ENCODE measurements at places on chromosomes 11 and 22.

DNA sequence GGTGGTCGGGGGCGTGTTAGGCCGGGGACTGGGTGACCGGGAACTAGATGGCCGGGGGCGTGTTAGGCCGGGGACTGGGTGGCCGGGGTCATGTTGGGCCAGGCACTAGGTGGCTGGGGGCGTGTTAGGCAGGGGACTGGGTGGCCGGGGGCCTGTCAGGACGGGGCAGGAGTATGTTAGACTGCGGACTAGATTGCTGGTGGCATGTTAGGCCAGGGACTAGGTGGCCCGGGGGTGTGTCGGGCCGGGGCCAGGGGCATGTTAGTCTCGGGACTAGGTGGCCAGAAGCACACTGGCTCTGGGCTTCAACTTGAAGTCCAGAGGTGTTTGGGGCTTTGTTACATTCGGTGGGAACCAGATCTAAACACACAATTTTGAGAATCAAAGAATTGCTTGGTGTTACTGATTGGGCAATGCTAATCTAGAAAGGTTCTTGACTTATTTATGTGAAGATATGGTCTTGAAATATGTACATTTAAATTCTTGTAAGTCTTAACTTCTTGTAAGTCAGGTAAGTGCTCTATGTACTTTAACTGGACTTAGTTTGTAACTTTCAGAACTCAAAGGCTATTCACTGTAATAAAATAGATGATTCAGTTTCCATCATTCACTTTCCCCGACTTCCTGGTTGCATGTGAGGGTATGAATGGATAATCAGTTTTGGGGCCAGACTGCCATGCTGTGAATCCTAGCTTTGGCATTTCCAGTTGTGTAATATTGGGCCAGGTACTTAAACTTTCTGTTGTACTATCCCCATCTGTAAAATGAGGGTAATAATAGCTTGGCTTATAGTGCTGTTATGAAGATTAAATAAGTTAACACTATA lies 1.1 kb downstream of the EXT2 start:
- DNase-seq: no peak

- no peak for DNase-seq
Measured at GRCh38 chr11:110035357-110035756, 57.8 kb upstream of the ZC3H12C start.

DNA sequence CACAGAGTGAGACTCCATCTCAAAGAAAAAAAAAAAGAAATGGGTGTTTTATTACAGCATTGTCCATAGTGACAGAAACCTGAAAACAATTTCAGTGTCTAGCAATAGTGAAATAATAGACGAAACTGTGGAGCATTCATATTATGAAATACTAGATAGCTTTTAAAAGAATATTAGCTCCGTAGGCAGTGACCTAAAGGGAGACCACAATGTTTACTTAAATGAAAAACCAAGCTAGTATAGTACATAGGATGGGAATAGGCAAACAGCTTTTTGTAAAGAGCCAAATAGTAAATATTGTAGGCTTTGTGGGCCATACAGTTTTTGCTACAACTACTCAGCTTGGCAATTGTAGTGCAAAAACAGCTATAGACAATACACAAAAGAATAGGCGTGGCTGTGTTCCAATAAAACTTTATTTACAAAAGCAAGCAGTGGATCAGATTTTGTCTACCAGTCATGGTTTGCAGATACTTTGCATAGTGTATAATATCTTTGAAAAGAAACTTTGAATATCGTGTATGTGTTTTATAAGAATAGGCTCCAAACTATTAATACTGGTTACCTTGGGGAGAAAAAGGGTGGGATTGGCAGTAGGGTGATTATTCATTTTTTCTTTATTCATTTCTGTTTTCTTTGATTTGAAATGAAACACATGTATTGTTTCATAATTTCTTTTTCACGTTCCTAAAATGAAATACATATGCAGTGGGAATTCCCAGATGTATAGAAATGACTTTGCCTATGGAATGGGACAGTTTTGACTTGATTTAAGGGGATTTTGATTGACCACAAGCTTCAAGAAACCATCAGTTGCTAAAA lies 50.7 kb downstream of the PRR5L start:
- no peak for DNase-seq

DNA sequence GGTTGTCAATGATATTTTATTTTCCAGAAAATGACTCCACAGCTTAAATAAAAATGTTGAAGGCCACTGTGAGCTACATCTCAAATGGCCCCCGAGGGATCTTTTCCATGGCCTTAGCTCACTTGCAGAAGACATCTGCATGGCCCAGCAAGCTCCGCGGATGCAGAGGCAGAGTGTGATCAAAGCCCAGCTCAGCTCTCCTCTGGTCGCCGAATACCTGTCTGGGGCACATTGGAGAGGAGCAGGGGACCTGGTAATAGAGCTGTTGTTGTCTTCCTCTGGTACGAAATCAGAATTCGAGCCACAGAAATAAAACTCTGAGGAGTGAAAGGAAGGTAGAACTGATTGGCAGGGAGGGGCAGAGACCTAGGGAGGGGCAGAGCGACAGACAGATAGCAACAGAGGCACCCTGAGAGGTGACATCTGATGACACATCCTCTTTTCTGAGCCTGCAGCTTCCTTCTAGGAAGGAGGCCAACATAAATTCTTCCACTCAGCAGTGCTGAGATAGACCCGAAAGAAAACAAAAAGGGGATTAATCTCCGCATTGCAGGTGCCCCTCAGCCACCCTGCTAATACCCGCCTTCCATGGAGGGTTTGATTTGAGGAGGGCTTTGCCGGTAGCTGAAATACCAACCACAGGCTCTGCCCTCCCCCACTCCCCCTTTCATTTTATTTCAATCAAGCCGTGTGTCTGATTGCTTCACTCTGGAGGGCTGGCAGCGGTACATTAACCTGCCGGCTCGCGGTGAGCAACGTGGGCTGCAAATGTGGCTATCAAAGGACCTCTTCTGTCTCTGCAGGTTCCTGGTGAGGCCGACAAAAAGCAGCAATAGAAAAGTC lies 759.4 kb downstream of the OPCML start:
- DNase-seq: no peak

DNA sequence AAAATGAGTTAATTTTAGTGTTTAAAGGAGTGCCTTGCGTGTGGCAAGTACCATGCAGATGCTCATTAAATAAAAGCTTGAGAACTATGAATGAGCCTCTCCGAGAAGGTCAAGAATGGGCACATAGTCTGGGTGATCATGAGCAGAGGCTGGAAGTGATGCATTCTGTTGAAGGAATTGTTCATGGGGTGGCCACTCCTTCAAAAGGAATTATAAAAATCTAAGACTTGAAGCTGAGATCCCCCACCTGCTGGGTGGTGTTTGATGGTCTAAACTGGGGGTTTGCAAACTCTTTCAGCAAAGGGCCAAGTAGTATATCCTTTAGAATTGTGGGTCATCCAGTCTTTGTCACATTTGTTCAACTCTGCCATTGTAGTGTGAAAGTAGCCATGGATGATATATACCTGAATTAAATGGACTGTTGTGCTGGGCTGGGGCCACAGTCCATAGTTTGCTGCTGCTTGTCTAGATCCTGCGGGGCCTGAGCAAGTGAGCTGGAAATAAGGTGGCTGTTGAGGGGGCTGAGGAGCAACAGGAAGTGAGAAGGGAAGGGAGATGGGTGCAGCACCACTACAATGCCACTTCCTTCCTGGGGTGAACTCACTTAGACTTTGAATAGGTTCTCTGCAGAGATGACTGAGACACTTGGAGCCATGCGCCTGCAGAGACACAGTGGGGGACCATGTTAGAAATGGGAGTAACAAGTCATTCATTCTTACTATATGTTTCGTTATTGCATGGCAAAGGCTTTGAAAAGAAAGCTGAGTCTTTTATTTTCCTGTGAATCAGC lies 179.0 kb downstream of the SNX19 start:
- no peak for DNase-seq

DNA sequence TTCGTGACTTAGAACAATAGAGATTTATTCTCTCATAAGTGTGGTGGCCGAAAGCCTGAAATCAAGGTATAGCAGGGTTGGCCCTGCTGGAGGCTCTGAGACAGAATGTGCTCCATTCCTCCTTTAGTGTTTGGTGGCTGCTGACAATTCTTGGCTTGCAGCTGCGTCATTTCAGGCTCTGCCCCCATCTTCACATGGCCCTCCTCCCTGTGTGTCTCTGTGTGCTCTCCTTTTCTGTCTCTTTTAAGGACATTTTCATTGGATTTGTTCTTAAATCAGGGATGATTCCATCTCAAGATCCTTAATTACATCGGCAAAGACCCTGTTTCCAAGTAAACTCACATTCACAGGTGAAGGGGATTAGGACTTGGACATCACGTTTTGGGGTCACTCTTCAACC lies 10.2 kb upstream of the APOL6 start:
- no peak for DNase-seq

GRCh38 chr11:121567995-121568394 lies 115.2 kb upstream of the SORL1-AS1 start:
- DNase-seq: no peak

DNA sequence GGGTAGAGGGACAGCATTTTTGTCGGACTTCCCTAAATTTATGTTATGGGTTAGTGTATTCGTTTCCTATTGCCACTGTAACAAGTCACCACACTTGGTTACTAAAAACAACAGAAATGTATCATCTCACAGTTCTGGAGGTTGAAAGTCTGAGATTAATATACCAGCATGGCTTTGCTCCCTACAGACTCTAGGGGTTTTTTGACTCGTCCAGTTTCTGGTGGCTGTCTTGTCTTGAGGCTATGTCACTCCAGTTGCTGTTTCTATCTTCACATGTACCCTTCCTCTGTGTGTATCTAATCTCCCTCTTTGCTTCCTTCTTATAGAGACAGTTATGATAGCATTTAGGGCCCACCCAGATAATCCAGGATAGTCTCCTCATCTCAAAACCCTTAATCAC lies 9.1 kb upstream of the CCDC179 start:
- DNase-seq: no peak

DNA sequence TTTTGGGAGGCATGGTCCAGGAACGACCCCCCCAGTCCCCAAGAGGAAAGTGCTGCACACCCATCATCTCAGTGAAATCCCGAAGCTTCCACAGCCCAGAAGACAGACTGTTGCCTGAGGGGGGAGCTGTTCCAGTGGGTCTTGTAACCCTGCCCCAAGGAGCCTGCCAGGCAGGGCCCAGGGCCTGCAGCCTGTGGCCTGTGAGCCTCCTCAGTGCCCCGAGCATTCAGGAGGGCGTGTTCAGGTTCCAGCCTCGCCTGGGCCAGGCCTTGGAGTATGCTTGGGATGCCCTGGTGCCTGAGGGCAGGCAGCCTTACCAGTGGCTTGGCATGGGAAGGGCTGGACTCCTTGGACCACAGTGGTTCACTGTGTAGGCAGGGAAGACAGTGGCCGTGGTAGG lies 18.0 kb upstream of the CABP2 start:
- DNase-seq: no peak

DNA sequence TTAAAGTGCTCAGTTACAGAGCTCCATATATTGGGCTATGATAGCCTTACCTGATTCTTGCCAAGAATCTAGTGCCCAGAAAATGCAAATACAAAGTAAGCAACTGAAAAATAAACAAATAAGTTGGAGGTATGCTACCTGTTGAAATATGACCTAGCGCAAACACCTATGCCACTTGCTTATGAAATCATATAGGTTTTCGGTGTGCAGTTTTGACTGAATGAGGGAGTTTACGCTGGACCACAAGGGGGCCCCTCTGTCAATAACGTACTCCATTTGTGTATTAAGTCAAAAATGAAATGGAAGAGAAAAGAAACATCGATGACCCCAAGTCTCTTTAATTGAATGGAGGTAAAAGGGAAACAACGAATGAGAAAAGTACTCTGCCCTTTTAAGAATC lies 84.9 kb upstream of the TRIM77 start:
- DNase-seq: no peak

- DNase-seq: no peak
Measured at GRCh38 chr11:8282631-8283030, 19.0 kb upstream of the LMO1 start.

DNA sequence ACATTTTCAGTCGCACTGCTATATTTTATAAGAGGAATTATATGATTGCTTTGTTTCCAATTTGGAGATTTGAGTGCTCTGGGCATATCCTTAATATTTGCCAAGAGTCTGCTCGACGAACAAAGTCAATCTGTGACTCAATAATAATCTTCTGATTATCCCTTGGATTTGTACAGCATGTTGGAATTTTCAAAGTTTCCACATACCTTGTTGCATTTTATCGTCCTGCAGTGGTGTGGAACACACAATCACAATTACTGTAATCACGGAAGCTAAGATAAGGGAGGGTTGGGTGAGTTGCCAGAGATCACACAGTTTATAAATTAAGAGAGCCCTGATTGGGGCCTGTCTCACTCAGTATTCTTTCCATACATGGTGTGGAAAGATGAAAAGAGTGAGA lies 189.3 kb downstream of the GUCY1A2 start:
- no peak for DNase-seq

DNA sequence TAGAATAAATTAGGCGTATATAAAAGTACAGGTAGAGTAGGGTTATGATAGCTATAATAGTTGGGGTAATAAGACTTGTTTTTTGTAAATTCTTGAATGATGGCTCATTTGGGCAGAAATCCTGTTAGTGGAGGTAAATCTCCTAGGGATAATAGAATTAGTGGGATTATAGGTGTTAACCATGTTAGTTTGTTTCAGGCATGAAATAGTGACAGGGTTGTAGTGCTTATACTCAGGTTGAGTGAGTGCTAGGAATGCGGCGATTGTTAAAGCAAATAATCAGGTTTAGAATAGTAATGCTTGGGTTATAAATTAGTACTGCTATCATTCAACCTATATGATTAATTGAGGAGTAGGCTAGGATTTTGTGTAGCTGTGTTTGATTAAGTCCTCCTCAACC lies 297.1 kb downstream of the DYNC2H1 start:
- DNase-seq: no peak

DNA sequence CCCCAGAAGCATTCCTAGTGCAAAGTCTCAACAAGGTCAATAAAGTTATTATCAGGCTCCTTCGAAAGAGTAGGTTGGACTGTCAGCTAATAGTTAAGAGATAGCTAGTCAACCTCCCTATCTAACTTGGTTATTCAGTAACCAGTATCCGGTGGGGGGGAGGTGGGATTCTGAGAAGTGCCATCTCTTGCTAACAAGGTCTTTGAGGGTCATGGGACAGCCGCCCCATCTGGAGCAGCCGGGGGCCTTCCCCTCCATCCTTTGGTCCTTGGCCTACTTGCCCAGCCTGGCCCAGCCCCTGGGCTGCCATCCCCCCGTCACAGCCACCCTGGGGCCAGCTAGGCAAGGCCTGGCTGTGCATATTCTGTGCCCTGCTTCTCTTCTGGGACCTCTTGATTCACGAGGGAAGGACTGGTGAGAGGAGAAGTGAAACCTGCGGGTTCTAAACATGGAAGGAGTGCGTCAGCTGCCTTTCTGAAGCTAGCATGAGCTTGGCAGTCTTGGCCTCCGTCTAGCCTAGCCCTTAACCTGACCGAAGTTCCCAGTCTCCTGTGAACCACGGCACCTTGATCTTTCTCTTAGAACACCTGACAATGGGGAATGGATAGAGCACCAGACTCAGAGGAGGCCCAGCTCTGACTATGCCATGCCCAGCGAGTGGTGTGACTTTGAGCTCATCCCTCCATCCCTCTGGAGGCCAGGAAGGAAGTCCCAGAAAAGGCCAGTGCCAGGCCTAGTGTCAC lies 9.3 kb downstream of the SLC37A2 start:
- DNase-seq: no peak

- DNase-seq: no peak
Measured at GRCh38 chr22:48556222-48556621, 1271.5 kb downstream of the BRD1 start.

GRCh38 chr11:105466582-105467228 lies 143.2 kb upstream of the GRIA4 start:
- no peak for DNase-seq

Measured in CD4-positive, alpha-beta T cell treated with Interleukin-15 for 4 hours (primary cell).